ENCODE measurements at places on chromosomes 5 and 9.

- peak; percentile 20 for DNase-seq
These were observed 9.9 kb downstream of the LEAP2 start for GRCh38 chr5:132883261-132883834.

DNA sequence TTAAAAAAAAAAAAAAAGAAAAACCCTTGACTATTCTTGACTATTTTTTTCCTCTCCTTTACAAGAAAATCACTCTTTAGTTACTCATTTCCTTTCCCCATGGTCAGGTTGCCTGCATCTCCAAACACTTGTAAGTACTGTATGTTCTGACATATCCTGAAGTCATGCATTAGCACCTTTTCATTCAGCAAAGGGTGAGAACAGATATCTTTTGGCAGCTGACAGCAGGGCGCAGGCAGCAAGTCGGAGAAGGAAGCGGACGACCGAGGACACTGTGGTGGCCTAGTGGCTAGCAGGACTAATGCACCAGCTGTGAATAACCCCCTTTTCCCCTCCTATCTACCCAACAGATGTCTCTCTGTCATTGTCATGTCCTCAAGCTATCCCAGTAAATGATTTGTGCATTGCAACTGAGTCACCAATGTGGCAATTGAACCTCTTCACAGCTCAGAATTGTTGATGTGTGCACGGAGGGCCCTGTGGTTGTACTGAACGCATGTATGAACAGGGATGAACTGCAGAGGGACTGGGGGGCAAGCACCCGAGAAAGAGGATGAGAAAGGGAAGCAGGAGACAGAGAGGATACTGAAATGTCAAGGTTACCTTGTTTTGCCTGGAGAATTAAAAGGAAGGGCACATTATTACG lies 996.0 kb upstream of the ARRDC3 start:
- no peak for DNase-seq

- DNase-seq = no peak
These were observed 1.9 kb downstream of the LRRC26 start for GRCh38 chr9:137167747-137168572.

GRCh38 chr9:136588663-136589464 lies 43.0 kb upstream of the NOTCH1 start:
- DNase-seq = no peak

GRCh38 chr5:120298981-120299380 lies 165.1 kb upstream of the PRR16 start:
- peak; percentile 28 for DNase-seq

DNA sequence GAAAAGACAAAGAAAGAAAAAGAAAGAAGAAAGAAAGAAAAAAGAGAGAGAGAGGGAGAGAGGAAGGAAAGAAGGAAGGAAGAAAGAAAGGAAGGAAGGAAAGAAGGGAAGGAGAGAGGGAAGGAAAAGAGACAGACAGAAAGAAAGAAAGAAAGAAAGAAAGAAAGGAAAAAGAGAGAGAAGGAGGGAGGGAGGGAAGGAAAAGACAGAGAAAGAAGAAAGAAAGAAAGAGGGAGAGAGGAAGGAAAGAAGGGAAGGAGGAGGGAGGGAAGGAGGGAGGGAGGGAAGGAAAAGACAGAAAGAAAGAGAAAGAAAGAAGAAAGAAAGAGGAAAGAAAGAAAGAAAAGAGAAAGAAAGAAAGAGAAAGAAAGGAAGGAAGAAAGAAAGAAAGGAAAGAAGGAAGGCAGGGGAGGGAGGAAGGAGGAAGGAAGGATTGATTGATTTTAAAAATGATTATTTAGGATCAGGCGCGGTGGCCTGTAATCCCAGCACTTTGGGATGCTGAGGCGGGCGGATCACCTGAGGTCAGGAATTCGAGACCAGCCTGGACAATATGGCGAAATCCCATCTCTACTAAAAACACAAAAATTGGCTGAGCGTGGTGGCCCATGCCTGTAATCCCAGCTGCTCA lies 23.3 kb upstream of the TOR1B start:
- DNase-seq = no peak

Measured in fibroblast of skin of left quadriceps (primary cell).